M059J (cell line): ENCODE measurements at places on chromosomes 6 and 20.

DNA sequence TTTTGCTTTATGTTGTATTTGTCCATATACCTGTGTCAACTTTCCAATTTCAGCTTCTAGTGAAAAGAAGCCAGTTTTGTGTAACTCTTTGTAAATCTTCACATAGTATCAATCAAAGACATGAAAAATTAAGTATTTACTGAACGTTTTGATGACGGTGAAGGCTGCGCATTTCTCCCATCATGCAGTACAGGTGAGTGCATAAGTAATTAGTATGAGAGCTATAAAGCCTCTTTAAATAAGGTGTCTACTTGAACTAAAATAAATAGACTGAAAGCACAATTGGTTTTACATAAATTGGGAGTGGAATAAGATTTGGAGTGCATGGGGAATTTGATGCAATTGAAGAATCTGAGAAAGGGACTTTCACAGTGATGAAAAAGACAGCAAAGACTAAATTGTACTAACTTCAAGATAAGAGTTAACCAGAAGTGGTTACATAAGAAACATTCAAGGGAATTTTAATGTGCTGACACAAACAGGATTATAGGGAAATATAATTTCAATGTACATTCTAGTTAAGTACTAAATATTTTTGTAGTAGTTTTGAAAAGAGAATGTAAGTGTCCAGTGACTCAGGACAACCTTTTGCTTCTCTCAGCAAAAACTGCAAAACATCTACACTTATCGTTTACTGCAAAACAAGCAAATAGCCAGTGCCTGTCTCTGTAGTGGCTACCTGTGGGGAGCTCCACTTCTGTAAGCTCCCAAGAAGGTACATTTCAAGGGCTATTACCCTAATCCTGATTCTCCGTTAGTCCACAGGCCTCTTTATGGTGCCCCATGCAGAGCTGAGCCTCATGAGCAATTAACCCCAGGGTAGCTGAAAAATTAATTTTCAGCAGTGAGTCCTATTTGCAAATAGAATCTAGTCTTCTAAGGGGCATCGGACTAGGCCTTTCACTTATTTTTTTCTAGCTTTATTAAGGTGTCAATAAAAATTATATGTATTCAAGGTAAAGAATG lies 13.0 kb downstream of the TENT5A start:
- no peak for DNase-seq

GRCh38 chr6:90229331-90230010 lies 67.2 kb downstream of the BACH2 start:
- DNase-seq = no peak

GRCh38 chr6:55449225-55449624 lies 122.0 kb downstream of the GFRAL start:
- DNase-seq = peak; percentile 43

- DNase-seq = peak; percentile 98
Measured at GRCh38 chr20:4476903-4477500, 244.7 kb upstream of the PRND start.

DNA sequence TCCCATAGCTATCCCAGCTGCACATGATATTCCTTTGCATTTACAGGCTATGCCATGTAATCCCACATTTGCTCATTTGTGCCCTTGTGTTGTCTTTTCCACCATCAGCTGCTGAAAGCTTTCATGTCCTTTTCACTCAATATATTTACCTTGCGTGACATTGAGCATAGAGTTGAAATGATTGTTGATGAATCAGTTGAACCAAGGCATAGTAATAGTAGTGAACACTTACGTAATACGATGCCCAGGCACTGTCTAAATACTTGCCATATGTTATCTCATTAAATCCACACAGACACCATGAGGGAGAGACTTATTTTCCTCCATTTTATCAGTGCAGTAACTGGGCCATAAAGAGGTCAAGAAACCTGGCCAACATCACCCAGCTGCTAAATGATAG lies 13.1 kb downstream of the RNF8 start:
- no peak for DNase-seq

DNA sequence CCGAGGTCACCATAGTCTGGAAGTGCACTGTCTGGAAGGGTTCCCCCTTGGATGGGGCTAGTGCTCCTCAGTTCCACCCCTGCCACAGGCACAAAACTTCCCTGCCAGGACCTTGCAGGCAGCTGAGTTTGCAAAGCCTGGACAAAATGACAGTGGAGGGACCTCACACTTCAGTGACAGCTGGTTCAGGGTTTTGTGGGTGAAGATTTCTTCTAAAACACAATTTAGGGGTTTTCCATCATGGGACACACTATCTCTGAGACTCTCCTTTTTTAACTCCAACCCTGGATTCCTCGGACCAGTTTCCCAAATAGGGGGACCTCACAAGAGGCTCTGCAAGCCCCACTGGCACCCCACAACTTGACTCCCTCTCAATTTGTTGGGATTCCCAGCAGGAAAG lies 33.6 kb upstream of the PREX1 start:
- DNase-seq = no peak

DNA sequence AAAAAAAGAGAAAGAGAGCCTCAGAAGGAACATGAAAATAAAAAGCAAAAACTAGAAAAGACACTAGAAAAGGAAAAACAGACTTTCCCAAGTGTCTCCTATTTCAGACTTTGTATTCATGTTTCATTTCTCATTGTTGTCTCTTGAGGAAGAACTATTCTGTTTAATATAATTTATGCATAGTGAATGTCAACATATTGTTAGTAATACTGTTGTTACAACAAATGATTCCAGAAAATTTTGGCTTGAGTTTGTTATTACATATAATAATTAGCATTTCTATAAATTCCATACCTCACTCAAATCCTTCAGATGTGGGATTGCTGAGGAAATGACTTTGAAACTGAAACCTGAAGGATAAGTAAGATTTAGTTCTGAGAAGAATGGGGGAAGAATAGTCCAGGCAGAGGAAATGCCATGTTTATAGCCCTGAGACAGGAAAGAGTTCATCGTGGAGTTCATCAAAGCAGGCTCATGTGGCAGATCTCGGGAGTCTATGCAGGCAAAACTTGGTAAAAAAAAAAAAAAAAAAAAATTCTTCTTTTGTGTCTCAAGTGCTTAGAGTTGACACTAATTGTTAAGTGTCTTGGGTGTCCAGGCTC lies 53.1 kb upstream of the EIF2S2 start:
- DNase-seq = peak; percentile 40

GRCh38 chr20:44231713-44232468 lies 15.2 kb upstream of the GDAP1L1 start:
- DNase-seq = no peak

DNA sequence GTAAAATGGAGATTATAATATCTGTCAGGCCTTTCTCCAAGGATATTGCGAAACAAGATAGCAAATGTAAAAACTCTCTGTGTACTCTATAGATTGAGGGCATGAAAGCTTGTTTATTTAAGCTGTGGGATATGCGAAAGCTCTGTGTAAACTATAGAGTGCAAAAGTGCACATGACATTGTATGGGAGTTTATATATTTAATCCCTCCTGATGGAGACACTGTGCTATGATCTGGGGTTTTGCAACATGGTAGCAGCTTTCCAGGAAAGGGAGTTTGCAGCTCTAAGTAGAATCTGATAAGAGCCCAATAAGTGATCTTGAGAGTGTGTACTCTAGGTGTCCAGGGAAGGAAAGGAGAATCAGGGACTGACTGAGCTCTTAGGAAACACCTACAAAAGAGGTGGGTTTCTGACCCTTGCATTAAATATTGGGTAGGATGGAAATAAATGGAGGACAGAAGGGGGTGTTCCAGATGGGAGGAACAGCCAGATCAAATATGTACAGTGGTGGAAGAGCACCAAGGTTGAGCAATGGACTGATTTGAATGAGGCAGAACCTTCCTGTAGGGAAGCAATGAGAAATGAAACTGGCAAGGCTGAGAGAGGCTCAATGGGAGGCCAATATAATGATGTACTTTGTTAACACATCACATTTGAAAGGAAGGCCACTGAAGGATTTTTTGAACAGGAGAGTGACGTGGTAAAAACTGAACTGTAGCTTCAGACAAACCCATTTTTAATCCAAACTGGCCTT lies 450.1 kb downstream of the GJA1 start:
- no peak for DNase-seq

DNA sequence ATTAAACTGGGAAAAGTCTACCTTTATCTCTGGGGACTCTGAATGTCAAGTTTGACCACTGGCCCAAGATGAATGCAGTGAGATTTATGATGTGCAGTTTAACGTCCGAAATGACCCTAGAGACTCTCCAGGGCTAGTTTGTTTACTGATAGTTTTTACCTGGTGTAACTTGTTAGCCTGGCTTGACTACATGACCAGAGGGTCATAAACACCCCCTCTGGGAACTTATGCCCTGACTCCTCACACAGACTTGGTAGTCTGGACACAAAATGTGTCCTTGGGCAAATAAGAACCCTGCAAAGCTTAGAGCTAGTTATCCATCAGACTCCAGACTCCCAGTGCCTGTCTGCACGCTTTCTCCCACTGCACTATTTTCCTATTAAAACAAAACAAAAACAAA lies 606.5 kb downstream of the HACE1 start:
- DNase-seq = no peak

- peak; percentile 66 for DNase-seq
Measured at GRCh38 chr6:105560611-105561066, 157.8 kb upstream of the PREP start.

- no peak for DNase-seq
Measured at GRCh38 chr20:36468149-36469000, 72.9 kb upstream of the MYL9 start.

GRCh38 chr6:35273822-35274559 lies 14.5 kb downstream of the ZNF76 start:
- no peak for DNase-seq

- peak; percentile 56 for DNase-seq
Measured at GRCh38 chr6:107228754-107229153, 113.4 kb upstream of the BEND3 start.

GRCh38 chr20:2688041-2688591 lies 4.5 kb upstream of the EBF4 start:
- peak; percentile 26 for DNase-seq

DNA sequence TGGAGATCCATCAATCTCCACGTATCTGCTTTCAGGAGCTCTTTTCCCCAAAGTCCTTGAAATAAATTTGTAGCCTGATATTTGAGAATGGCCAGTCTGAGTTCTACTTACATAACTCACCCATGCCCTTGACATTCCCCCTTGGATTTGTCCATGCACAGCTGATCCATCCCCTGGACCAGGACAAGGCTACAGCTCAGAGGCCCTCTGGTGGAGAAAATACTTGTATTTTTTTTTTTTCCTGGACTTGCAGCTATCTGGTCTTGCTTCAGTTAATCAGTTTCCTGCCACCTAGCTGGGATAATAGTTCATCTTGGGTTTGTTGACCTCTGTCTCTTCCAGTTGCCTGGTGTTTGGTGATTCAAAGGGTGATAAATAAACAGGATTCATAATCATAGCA lies 467.6 kb downstream of the DHX35 start:
- peak; percentile 32 for DNase-seq

DNA sequence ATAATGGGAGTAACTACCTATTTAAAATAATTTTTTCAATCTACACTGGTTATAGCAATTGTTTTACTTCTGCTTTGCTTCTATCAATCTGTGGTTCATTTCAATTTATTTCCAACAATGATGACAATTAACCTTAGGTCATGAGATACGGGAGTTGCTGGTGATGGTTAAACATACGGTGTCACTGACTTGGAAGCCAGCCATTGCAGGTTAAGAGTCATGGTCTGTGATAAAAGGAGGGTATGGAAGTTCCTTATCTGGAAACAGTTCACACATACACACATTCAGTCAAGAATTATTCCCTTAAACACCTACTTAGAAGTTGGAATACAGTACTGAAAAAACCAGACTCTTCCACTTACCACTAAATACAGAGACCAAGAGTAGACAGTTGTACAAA lies 180.0 kb downstream of the KIF16B start:
- DNase-seq = no peak

DNA sequence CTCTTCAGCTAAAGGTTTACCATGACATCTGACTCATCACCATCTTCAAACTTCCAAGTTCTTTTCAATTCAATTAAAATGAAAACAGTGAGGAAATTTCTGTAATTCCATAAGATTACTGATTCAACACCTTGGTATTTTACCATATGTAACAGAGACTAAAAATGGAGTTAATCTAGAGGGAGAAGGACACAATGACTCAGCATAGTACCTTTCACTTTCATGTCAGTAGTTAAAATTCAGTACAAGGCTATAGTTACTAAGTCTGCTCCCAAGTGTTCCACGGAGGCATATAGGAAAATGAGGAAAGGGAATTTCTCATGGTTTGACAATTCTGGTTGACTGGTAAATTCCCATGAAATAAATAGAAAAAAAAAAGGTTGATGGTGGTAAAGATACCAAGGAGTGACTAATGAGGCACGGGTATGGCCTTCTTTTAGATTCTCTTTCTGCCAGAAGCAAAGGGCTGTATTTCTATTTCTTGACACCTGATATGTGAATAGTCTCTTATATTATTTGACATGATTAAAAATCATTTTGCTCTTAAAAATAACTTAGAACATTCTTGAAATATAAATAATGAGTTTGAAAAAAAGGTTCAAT lies 526.7 kb upstream of the ADGRB3 start:
- peak; percentile 73 for DNase-seq

- no peak for DNase-seq
Measured at GRCh38 chr6:33093855-33094254, 18.1 kb downstream of the HLA-DPB1 start.

- no peak for DNase-seq
Measured at GRCh38 chr20:37235065-37235464, 26.5 kb downstream of the GHRH start.

DNA sequence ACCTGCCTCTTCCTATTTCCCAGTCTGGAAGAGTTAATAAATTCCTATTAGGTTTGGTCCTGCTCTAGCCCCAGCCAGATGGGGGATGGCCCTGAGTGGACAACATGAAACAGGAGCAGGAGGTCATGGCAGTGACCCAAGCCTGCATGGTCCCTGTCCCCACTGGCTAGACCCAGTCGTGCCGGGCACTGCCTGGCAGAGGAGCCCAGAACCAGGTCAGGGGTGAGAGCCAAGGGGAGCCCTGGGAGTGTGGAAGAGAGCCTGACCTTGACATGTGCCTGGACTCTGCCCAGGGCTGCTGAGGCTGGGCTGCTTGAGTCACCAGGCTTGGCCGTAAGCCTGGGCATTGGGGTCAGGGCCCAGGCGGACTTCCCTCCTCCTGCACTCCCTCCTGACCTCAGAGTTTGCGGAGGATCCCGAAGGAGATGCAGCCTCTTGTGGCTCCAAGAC lies 3.6 kb downstream of the AVP start:
- DNase-seq = peak; percentile 94

GRCh38 chr6:114144887-114145851 lies 174.2 kb upstream of the HDAC2 start:
- no peak for DNase-seq

GRCh38 chr6:19569563-19569962 lies 267.6 kb upstream of the ID4 start:
- DNase-seq = no peak

DNA sequence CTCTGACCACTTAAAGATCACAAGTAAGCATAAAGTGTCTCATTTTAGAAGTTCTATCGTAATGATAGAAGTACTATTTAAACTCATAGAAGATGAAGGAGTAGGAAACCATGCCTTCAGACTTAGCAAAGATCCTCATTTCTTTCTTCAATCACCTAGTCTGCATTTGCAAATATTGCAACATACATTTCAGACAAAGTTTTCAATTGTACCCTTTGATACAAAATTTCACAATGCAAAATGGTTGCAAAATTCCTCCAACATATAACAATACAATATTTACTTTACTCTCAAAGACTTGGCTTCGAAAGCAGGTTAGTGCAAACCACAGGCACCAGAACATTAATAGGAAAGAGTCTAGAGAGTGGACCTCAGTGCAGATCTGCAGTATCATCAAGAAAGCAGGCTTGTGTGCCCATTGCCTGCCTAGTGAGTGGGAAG lies 16.1 kb upstream of the ROS1 start:
- peak; percentile 61 for DNase-seq
